ENCODE measurements at places on chromosomes 5 and 9.

DNA sequence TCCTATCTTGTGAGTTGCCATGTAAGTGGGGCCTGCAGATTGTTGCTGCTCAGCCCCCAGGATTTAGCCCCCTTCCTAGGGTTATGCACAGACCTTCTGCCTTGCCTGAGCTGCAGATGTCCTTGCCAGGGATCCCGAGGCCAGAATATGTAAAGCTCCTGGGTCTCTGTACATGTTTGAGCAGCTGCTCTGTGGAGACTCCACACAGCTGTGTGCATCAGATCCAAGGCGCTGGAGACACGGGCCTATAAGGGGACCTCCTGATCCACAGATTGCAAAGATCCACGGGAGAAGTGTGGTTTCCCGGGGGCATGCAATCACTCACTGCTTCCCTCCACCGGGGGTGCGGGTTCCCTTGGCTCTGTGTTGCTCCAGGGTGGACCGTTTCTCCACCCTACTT is 28.9 kb downstream of the TAF11L14 start:
- DNase-seq: no peak

DNA sequence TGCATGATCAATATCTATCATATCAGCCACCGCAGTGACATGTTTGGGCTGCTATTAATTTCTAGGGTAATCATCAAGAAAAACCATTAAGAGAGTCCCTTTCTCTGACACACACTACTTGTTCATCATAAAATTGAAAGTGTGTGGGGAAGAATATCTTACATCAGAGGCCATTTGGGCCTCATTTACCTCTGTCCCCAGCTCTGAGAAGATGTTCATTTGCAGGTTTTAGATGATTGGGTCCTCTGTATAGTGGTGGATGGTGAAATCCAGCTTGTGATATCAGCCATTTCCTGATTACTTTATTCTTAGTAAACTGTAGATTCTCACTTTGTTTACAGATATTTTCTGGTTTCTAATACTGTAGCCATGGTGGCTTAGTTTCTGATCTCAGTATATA is 29.8 kb upstream of the PJA2 start:
- no peak for DNase-seq

DNA sequence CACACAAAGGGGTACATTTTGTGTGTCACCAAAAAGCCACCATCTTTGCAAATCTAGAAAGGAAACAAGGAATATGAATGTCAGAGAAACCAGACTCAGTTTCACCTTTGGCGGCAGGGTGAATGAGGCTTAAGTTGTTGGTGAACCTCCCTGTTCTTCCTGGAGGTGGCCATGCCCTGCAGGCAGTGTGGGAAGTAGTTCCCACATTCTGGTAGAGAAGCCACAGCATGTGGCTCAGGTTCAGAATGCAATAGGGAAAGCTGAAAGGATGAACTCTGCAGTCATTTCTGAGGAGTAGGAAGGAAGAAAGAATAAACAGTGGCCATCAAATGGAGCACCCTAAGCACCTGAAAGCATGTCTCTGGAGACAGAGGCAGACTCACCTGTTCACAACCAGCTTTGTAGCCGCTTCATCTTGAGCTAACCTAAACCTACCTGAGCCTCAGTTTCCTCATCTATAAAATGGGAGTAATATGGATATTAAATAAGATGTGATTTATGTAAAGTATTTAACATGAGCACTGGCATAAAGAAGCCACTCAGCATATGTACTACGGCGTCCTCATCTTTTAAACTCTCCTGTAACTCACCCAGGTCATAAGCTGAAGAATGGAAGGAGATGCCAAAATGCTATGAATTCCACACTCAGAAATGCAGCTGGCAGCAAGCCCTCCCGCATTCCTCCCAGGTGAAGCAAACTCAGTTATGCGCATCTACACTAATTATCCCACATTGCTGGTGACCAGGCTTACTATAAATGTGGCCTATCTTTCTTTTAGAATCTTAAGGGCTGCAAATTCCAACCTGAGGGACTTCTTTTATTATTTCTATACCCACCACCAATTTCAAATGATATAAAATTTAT is 86.0 kb downstream of the ZNF608 start:
- no peak for DNase-seq

DNA sequence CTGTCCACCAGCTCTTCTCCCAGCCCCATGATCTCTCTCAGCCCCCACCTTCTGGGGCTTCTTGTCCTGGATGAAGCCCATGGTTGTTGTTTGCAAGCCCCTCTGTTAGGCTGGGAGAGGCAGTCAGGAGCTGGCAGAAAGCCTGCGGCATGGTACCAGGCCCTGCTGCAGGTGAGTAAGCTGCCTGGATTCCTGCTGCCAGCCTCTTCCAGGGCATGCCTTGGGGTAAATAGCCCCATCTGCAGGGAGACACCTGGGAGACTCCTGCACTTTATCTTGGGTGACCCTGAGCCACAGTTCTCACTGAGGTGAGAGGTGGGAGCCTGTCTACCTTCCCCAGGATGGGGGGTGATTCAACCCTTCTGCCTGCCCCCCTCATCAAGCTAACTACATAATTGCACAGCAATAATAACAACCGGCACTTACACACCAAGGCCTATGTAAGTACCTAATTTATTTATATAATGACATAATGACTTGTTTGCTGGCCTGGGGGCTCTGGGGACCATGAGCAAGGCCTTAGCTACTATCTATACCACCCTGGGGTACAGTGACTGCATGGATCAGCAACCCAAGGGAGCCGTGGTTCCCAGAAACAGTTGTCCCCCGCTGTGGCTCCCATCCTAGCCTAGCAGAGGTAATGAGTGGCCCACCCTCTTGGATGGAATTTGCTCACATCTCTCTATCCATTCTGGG is 116.0 kb downstream of the PSD2 start:
- DNase-seq: no peak

GRCh38 chr5:73321757-73322436 is 126.7 kb downstream of the FOXD1 start:
- DNase-seq: no peak

GRCh38 chr5:25544652-25545249 is 900.0 kb upstream of the CDH10 start:
- no peak for DNase-seq

GRCh38 chr5:60487476-60487875 is 212.5 kb downstream of the DEPDC1B start:
- no peak for DNase-seq

- DNase-seq: no peak
Observed at GRCh38 chr5:172411484-172412072, 42.7 kb downstream of the SH3PXD2B start.
